ENCODE measurements at places on chromosomes 5 and 9.

GRCh38 chr5:35540002-35540401, 77.7 kb upstream of the SPEF2 start:
- no peak for DNase-seq

DNA sequence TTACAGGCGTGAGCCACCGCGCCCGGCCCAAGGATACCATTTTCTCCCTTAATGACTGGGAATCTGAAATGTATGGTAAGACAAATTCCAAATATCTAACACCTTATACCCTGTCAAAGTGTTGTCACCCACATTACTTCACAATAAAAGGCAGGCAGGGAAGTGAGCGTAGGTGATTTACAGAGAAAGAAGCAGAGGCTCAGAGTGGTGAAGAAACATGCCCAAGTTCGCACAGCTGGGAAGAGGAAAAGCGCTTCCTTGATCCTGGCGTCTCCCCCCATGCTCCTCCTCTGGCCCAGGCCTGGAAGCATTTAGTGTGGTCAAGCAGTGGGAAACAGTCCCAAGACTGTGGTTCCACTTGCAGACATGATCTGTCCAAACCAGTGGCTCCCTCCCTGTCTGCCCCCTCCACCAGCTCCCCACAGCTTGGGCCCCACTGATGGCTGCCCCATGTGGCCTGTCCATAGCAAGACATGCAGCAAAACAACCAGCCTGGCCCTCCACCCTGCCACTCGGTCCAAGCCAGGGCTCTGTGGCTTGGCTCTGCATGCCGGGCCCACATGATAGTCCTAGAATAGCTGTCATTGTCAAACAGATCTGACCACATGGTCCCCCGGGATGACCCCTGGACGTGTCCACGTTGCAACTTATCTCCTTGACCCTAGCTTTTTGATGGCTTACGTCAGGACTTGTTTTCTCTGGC, 107.2 kb downstream of the TTLL11 start:
- DNase-seq = no peak

GRCh38 chr5:31827867-31828266, 188.9 kb downstream of the PDZD2 start:
- DNase-seq = no peak

DNA sequence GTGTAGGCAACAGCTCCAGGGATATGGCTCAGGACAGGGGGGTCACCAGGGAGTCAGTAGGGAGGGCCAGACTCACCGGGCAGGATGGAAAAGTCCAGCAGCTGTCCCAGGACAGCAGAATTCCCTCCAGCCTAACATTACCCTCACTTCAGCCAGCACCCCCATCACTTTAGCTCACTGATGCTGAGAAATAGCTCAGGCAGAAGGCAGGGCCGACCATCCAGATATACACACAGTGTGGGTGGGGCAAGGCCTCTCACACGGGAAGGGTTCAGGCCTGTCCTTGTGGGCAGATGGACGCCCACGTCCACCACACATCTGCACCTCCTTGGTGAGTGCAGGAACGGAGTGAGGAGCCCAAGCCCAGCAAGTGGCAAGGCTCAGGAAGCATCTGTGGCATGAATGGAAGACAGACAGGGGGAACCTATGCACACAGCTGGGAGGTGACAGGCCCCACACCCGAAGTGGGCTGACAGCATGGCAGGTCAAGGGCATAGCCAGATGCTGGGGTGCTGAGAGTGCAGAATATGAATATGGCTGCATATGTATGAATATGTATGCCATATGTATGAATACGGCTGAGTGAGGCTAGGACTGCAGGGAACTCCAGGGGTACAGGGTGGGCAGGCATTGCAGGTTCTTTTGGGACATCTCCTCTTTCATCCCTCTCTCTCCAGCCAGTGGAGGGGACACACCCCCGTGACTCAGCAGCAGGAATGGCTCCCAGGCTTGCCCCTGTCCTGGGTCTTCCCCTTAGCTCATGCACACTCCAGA, 17.0 kb downstream of the BICD2 start:
- DNase-seq = peak; percentile 40

GRCh38 chr9:128412120-128412790, 8.4 kb upstream of the CERCAM start:
- DNase-seq = peak; percentile 36

GRCh38 chr9:114324492-114324891, 1.6 kb downstream of the ORM1 start:
- no peak for DNase-seq

GRCh38 chr9:26262421-26263107, 584.3 kb upstream of the TUSC1 start:
- no peak for DNase-seq

DNA sequence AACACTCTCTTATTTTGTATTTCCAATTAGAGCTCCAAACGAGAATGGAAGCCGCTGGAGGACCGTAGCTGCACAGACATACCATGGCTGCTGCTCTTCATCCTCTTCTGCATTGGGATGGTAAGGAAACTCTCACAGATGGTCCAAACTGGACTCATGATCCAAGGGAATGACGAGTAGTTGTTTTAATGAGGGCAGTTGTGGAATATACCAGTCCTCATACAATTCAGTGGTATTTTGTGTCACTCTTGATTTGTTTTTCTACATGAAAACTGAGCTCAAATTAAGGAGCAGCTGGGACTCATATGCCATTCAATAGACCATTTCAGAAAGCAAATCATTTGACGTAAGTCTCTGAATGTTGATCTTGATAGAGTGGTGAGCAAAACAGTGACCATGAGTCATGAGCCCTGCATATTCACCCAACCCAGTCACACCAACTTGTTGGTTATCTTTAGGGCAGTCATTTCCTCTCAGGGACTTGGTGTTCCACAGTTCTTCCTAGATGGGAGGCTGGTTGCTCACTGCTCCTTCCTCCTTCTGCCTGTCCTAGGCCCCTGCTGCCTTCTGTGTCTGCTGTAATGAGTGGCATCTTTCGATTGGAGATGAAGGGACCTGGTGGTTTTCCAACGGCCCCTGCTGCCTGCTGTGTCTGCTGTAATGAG, 54.9 kb downstream of the SLC44A1 start:
- peak; percentile 93 for DNase-seq

- DNase-seq = no peak
Observed at GRCh38 chr5:26622947-26623346, 415.4 kb downstream of the CDH9 start.

GRCh38 chr9:97516111-97516510, 14.6 kb downstream of the TMOD1 start:
- DNase-seq = no peak

DNA sequence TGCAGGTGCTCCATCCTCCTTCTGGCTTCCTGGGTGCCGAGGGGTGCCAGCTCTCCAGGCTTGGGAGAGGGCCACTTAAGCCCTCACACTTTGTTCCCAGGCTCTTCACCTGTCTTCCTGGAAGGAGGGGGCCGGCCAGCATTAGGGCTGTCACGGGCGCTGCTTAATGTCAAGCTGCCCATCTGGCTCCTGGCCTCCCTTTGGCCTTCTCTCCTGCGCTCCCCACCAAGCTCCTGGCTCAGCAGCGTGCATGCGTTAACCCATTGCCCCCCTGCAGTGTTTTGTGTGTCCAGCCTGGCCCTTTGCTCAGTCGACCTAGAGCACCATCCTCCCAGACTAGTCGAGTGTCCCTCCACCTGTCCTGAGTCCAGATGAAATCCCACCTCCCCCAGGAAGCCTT, 21.3 kb downstream of the NTNG2 start:
- DNase-seq = no peak

DNA sequence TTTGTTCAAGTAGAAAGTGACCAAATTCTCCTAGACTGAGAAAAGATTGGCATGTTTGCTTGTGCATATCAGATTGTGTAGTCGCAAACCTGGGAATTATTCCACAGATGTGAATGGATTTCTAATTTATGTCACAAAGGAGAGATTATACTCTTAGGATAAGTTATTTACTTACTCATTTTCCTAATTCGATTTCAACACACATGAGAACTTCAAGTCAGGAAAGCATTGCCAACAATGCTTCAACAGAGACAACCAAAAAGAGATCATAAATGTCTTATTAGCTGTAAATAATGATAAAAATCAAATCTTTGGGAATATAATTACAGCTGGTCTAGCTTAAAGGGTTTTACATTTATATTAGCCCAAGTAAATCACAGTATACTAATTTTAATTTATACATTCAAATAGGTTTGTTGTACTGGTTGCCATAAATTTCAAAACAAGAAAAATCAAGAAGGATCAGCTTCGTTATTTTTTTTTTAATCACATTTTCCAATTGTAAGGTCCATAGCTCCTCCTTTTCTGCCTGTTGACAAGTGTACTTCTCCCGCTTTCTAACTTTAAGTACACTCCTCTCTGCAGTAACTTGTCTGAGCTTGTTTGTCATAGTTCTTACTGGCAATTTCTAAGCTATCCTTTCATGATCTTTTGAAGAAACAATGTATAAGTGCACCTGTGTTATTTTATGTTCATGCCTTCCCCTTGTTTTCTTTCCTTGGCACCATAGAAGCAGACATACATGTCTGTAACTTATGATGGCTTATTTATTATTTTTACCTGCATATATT, 246.6 kb downstream of the DEPDC1B start:
- DNase-seq = no peak

DNA sequence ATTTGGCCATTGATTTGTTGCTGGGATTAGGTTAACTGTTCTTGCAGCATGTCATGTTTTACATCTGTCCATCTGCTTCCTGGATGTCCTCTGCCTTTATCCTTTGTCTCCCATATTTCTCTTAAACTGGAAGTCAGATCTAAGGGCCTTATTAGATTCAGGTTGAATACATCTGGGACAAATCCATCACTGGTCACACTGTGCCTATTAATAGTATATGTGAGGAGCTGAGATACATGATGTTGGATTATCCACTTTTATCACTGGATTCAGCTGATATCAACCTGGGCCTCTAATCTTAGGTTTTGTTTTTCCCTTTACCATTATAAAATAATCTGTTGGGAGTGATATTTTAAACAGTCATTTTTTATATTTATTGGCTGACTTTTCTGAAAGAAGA, 41.8 kb upstream of the ROPN1L start:
- DNase-seq = no peak

- no peak for DNase-seq
Observed at GRCh38 chr9:8432224-8432623, 632.6 kb upstream of the DMAC1 start.

GRCh38 chr5:149345892-149346222, 558 bp downstream of the GRPEL2 start:
- DNase-seq = peak; percentile 35

DNA sequence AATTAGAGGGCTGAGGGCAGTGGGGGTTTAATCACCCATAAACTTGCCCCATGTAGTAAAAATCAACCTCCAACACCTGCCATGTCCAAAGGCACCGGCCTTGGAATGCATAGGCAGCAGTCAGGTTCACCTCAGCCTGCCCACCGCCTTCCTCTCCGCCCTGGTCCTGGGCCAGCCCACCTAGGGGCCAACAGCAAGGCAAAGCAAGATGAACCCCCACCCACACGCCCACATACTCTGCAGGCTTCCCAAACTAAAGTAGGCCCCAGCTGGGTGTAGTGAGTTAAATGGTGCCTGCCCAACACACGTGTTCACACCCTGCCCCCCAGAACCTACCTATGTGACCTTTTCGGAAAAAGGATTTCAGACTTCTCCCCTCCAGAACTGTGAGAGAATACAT, 92.9 kb upstream of the RAI14 start:
- no peak for DNase-seq

- DNase-seq = no peak
Observed at GRCh38 chr9:75152416-75152815, 64.1 kb downstream of the OSTF1 start.

Measured in kidney tubule cell (primary cell).